ENCODE measurements at places on chromosomes 5 and 9. TPM values are rescaled to one million over a fixed set of nuclear protein-coding genes. Genes with fewer than 3 reads are reported as not detected.

DNA sequence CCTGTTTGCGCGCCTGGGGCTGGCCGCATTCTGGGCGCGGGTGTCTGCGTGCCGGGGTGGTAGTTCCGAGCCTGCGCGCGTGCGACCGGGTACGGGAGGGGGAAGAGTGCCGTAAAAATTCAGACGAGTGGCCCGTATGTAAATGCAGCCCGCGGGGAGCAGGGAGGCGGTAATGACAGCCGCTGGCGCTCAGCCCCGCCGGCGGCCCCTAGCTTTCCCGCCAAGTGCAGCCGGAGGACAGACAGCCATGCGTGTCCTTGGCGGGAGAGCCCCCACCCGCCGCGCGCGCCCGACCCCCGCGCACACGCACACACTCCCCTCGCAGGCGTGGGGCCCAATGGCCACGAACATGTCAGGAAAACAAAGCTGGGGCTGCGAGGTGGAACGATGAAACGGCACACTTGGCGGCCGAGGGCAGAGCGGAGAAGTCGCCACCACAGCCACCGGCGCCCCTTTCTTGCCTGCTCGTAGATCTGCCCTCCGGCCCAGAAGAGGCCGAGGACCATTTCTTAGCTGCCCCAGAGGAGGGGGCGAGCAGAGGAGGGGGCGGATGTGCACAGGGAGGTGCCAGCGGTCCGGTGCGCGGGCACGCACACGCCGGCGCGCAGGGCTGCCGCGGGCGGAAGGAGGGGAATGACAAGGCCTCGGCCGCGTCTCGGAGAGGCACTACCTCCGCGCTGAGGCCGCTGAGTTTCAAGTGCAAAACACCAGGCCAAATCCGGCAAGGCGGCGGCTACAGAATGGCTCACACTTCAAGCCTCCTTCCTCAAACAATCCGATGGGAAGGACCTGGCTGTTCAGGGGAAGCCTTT is 208.4 kb downstream of the MEF2C start:
- H3K4me1 ChIP-seq: peaks cover 70% of the 10 kb centered on the region
- DNase-seq: peak; percentile 77
- H3K36me3 ChIP-seq: no peaks in the 10 kb centered on the region
- peak overlapping the region; percentile 60 for H3K4me3 ChIP-seq
- H3K27ac ChIP-seq: no peak overlapping the region

DNA sequence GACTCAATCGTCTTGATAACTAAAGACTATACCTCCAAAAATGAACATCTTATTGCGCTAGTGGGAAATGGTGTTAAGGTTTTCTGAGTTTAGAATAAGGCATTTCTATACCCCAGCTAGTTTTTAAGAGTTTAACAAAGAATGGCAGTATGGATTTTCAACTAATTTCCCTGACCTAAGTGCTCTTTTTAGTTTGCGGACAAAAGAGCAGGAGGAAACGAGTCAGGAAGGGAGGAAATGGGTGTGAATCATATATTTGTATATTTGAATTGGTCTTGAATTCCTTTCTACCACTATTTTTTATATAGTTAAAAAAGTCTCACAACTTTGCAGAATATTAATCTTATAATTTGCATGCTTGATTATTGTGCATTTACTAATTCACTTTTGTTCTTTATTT is 516.3 kb upstream of the ZNF608 start:
- H3K27ac ChIP-seq: no peak overlapping the region
- no peaks in the 10 kb centered on the region for H3K36me3 ChIP-seq
- DNase-seq: no peak

DNA sequence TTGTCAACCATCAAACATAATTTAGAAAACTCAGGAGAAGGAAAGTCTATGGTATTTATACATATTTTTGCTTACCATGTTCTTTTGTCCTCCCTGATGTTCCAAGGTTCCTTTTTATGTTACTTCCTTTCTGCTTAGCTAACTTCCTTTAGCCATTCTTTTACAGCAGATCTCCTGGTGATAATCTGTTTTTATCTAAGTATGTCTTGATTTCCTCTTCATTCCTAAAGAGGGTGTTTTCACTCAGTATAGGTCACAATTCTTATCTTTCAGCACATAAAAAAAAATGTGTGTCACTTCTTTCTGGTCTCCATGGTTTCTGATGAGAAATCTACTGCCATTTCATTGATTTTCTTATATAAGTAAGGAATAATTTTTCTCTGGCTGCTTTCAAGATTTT is 384.4 kb upstream of the PDE4D start:
- H3K4me3 ChIP-seq: no peak overlapping the region
- no peaks in the 10 kb centered on the region for H3K27me3 ChIP-seq
- no peaks in the 10 kb centered on the region for H3K36me3 ChIP-seq

DNA sequence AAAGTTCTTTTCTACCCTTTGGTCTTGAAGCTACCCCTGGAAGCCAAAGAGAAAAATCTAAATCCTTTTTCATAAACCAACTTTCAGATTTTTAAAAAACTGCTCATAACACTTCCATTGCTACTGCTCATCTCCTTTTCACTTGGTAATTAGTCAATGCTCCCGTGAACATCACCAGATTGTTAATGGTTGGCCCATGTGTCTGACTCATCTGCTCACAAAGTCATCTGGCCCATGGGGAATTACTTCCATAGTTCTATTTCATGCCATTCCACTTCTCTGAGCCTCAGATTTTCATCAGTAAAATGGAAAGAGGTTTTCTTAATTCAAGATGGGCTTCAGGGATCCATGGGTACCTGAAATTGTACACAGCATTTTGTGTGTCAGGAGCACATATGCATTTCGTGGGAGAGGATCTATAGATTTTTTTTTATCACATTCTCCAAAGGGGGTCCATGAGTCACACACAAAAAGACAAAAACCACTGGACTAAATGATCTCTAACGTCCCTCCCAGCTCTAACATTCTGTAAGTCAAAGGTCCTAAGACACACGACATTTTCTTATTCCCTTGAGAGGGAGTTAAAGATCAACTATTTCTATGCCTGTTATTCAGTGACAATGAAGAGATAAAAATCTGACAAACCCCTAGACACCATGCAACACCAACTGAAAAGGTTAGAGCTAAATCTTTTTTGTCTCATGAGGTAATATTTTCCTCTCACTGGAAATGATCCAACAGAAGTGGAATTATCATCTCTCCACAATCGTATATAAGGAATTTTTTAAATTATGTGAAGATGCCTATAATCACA is 75.4 kb downstream of the TEX10 start:
- no peaks in the 10 kb centered on the region for H3K4me1 ChIP-seq
- no peaks in the 10 kb centered on the region for H3K36me3 ChIP-seq
- no peaks in the 10 kb centered on the region for H3K27me3 ChIP-seq
- H3K4me3 ChIP-seq: no peak overlapping the region

DNA sequence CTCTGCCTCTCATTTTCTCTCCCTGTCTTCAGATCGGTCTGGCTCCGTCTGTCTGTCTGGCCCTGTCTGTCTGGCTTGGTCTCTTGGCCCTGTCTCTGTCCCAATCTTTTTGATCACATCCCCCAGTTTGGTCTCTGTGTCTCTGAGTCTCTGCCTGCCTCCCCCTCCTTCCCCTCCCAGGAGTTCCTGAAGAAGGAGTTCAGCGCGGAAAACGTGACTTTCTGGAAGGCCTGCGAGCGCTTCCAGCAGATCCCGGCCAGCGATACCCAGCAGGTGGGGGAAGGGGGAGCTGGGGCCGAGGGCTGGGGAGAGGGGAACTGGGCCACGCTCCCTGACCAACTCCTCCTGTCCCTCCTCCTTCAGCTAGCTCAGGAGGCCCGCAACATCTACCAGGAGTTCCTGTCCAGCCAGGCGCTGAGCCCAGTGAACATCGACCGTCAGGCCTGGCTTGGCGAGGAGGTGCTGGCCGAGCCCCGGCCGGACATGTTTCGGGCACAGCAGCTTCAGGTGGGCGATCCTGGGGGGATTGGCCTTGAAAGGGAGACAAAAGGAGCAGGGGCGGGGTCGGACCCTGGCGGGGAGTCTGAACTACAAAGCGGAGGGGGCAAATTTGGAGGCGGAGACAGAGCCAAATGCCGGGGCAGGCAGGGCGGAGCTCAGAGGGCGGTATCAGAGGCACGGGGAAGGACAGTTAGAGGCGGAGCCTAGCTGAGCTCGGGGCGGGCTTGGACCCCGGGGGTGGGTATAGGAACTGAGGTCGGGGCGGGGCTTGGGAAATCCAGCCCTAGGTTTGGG is 9.0 kb downstream of the RGS14 start:
- peak overlapping the region; percentile 95 for H3K27ac ChIP-seq
- peaks cover 57% of the 10 kb centered on the region for H3K4me1 ChIP-seq
- DNase-seq: peak; percentile 99
- H3K36me3 ChIP-seq: no peaks in the 10 kb centered on the region

DNA sequence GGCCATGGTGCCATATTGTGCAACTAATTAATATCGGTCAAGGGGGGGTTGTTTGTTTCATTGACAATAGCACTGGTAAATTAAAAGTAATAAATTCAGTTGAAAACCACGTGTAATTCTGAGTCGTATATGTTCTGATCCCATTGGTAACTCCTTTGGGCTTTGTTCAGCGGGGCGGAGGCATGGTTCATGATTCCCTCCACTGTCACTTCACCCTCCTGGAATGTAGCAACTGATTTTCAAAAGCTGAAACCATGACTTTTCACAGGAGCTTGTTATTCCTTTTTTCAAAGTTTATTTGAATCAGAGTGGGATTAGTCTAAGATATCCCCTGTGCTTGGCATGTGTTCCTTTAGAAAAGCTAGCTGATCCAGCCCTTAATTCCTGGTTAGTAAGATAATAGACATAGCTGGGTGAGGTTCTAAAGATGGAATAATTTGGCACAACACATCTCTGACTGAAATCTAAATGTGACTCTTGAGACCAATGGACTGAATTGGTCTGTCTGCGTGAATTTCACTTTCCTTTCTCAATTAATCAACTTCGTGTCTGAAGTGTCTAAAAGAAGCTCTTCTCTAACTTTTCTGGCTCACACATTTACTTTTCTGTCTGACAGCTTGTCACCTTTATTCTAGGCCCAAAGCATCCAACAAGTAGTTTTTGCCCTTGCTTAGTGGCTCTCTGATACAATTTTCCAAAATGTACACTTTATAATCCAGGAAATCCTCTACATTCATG is 185.7 kb upstream of the VCAN start:
- peaks cover 7% of the 10 kb centered on the region for H3K4me1 ChIP-seq
- no peak for DNase-seq
- no peaks in the 10 kb centered on the region for H3K36me3 ChIP-seq
- H3K27ac ChIP-seq: no peak overlapping the region

DNA sequence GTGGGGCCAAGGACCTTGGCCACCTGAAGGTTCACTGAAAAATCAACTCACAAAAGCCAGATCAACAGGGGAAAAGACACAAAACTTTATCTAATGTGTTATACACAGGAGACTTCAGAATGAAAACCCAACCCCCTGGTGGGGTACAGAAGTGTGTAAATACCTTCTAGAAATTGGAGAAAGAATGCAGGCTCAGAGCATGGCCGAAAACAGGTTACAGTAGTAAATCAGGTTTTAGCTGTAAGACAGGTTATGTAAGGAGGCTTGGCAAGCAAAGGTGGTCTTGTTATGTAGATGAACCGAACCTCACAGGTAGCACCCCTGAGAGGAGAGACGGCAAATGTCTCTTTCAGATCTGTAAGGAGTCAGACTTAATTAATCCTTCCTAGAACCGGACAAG is 10.0 kb downstream of the CEMIP2 start:
- peaks cover 78% of the 10 kb centered on the region for H3K4me1 ChIP-seq
- H3K27me3 ChIP-seq: no peaks in the 10 kb centered on the region
- peak overlapping the region; percentile 38 for H3K4me3 ChIP-seq
- H3K27ac ChIP-seq: peak overlapping the region; percentile 91
- peak; percentile 93 for DNase-seq

- H3K27me3 ChIP-seq: no peaks in the 10 kb centered on the region
- DNase-seq: peak; percentile 35
- H3K36me3 ChIP-seq: no peaks in the 10 kb centered on the region
- H3K4me1 ChIP-seq: no peaks in the 10 kb centered on the region
These were observed 1672.0 kb upstream of the CDH9 start for GRCh38 chr5:28710360-28710759.

- H3K27ac ChIP-seq: no peak overlapping the region
- no peak overlapping the region for H3K4me3 ChIP-seq
- no peak for DNase-seq
- no peaks in the 10 kb centered on the region for H3K4me1 ChIP-seq
- no peaks in the 10 kb centered on the region for H3K36me3 ChIP-seq
These were observed 36.4 kb downstream of the RNF180 start for GRCh38 chr5:64201996-64202395.

DNA sequence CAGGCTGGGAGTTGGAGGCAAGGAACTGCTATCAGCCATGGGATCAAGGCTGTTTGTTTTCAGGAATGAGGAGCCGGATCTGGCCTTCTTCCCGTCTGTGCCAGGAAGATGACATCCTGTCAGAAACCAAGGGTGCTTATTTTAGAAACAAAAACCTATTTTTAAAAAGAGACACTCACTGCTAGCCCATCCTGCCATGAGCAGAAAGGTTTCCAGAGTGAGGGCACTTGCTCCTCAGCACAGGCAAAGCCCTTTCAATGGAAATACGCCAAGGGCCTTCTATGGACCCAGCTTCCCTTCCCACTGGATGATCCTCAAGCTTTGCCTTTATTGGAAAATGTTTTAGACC is 132.6 kb upstream of the FSTL4 start:
- no peak for DNase-seq
- no peak overlapping the region for H3K4me3 ChIP-seq
- H3K36me3 ChIP-seq: no peaks in the 10 kb centered on the region
- no peak overlapping the region for H3K27ac ChIP-seq

- no peak for DNase-seq
- no peak overlapping the region for H3K27ac ChIP-seq
- no peak overlapping the region for H3K4me3 ChIP-seq
These were observed 104.5 kb upstream of the CHD1 start for GRCh38 chr5:99033014-99033900.

GRCh38 chr5:125685771-125686170 is 737.4 kb upstream of the GRAMD2B start:
- H3K4me3 ChIP-seq: no peak overlapping the region
- H3K27me3 ChIP-seq: no peaks in the 10 kb centered on the region
- no peaks in the 10 kb centered on the region for H3K36me3 ChIP-seq
- H3K27ac ChIP-seq: no peak overlapping the region

DNA sequence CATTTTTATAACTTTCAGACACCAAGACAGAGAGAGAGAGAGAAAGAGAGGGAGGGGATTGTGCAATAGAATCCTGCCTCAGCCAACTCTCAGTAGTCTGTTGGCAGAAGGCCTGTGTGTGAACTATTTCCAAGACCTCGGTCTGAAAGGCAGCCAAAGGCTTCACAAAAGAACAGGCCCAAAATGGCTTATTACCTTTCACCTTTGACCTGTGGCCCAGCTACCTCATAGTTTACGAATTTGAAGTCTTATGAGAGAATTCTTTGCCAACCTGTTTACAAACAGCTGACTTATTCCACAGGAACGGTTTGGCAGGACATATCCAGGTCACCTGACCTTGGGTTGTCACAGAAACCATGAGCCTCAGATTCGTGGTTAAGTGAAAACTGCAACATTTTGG is 48.6 kb downstream of the NR2F1-AS1 start:
- H3K36me3 ChIP-seq: no peaks in the 10 kb centered on the region
- DNase-seq: peak; percentile 3
- H3K4me3 ChIP-seq: no peak overlapping the region
- no peak overlapping the region for H3K27ac ChIP-seq

The GLRA1 gene
- not detected for total RNA-seq

The FBXL17 gene
- 2.7 TPM for total RNA-seq

The IGIP gene
- total RNA-seq: 0.38 TPM

The WNK2 gene
- total RNA-seq: 102 TPM

Data from GM23338 (cell line).